Activated naive CD4-positive, alpha-beta T cell treated with anti-CD3 and anti-CD28 coated beads, Interleukin-2, amount 50 U/mL, for 72 hours (primary cell): ENCODE measurements at places on chromosomes 12 and 14.

DNA sequence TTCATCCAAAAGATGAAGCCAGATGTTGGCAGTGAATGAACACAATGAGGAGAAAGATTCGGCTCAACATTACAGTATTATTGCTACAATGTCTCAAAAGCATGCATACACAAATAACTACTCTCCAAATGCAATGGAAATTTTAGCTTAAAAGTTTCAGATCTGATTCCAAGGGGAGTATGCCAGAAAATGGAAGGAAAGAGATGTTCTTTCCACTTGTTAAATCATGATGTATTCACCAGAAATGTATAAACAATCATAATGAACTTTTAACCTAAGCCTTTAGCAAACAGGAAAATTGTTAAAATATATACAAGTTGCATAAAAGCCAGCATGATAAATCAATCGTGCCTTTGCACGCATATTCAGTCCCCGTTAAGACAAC, 62.1 kb downstream of the SH2B3 start:
- DNase-seq: no peak

DNA sequence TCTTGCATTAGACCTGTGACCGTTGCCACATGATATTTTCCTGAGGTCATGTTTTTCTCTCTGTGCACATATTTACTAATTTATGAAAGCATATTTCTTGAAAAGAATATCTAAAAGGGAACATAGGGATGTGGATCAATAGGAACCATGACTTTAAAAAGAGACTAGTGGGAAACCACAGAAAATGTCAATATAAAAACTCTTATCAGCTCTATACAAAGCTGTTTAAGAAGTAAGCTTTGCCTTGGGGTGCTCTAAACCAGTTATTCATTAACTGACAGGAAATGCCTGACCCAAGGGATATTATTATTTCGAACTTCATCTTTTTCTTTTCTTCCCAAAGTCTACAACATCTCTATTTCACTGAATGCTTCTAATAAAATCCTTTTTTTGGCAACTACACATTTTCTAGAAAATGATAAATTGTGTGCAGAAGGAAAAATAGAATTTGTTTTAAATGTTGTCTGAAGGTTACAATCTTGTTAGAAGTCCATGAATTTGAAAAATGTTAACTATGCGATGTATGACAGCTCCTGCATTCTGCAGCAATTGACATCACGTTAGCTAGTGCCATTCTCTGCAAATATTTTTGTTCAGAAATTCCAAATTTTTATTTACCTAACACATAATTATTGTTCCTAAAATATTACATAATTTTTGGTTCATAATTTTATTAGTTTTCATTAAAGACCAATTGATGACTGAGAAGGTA, 345.0 kb downstream of the SLC16A7 start:
- no peak for DNase-seq

- no peak for DNase-seq
Observed at GRCh38 chr14:68688872-68689371, 103.9 kb downstream of the ZFP36L1 start.

- DNase-seq: peak; percentile 25
Observed at GRCh38 chr14:60647081-60647836, 2.0 kb downstream of the SIX1 start.

- DNase-seq: no peak
Observed at GRCh38 chr12:97452839-97453238, 9.8 kb upstream of the RMST start.

DNA sequence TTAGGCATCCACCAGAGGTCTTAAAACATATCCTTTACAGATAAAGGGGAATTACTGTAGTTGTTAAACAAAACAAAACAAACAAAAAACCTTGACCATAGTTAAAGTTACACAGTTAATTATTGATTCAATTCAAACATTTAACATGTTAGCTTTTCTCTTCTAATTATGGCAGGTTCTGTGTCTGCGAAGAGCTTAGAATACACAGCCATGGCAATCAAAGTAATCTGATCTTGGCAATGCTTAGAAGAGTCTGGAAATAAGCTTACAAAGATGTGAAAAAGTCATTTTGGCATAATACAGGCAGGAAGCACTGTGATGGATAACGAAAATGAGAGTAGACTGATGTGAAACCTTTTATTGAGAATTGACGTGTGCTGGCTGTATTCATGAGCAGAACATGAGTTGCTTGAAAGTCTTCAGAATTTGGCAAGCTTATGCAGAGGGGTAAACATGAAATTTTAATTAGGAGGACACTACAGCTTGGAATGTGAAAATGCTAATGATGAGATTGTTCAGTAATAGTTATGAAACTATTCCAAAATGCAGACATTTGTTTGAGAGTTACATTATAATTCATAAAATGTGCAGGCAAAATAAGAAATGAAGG, 629.6 kb downstream of the FSCB start:
- DNase-seq: no peak

GRCh38 chr14:103084021-103084919, at the start of gene LBHD2:
LBHD2 (plus strand) TSS chr14:103084210; CDS start chr14:103086013, 1,803 bp downstream.
- no peak for DNase-seq

GRCh38 chr12:107761502-107761904, 566 bp upstream of the PRDM4 start:
- DNase-seq: no peak

- DNase-seq: no peak
Observed at GRCh38 chr14:69038455-69039287, 59.6 kb upstream of the ACTN1 start.

GRCh38 chr12:93002293-93003054, 73.4 kb upstream of the EEA1 start:
- DNase-seq: no peak
